ENCODE measurements at places on chromosomes 2 and 18. TPM values are rescaled to one million over a fixed set of nuclear protein-coding genes. Genes with fewer than 3 reads are reported as not detected.

GRCh38 chr2:58569475-58570185, 328.5 kb upstream of the FANCL start:
- peak; percentile 22 for DNase-seq

The KCTD1 gene
- 10.6 TPM for total RNA-seq

GRCh38 chr2:40218679-40219078, 233.2 kb downstream of the SLC8A1 start:
- peak; percentile 8 for DNase-seq

DNA sequence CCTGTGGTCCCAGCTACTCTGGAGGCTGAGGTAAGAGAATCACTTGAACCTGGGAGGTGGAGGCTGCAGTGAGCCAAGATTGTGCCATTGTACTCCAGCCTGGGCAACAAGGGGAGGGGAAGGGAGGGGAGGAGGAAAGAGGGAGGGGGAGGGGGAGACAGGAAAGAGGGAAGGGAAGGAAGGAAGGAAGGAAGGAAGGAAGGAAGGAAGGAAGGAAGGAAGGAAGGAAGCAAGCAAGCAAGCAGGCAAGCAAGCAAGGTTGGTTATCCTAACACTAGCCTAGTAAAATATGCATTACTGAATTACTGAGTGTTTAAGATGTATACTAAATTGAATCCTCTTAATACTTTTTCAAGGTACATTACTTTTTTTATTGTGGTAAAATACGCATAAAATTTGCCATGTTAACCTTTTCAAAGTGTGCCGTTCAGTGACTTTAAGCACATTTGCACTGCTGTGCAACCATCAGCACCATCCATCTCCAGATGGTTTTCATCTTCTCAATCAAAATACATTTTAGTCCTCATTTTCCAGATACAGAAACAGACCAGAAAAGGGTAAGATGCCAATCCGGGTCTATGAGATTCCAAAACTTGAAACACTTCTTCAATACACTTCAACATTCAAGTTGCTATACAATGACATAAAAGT, 28.9 kb downstream of the NCKAP1 start:
- no peak for DNase-seq

GRCh38 chr2:218446547-218446946, 27.6 kb downstream of the VIL1 start:
- no peak for DNase-seq

- DNase-seq = no peak
These were observed 51.4 kb downstream of the ICOS start for GRCh38 chr2:203987959-203988358.

The SCYGR5 gene
- not detected for total RNA-seq

The FBLN7 gene
- not detected for total RNA-seq

DNA sequence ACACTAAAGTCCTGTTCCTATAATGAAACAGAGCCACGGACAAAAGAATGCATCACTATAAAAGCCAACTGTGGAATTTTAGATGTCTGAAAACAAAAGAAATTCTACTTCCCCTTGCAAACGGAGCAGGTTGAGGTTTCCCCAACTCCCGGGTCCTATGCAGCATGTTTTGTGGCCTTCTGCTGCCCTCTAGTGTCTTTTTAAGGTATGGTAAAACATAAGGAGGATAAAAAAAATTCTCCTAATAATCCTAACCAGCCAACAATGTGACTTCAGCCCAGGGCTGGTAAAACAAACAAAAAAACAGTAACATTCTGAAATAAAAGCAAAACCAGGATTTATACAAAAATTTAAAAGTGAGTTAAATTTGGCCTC, 539.5 kb downstream of the NRXN1 start:
- no peak for DNase-seq

DNA sequence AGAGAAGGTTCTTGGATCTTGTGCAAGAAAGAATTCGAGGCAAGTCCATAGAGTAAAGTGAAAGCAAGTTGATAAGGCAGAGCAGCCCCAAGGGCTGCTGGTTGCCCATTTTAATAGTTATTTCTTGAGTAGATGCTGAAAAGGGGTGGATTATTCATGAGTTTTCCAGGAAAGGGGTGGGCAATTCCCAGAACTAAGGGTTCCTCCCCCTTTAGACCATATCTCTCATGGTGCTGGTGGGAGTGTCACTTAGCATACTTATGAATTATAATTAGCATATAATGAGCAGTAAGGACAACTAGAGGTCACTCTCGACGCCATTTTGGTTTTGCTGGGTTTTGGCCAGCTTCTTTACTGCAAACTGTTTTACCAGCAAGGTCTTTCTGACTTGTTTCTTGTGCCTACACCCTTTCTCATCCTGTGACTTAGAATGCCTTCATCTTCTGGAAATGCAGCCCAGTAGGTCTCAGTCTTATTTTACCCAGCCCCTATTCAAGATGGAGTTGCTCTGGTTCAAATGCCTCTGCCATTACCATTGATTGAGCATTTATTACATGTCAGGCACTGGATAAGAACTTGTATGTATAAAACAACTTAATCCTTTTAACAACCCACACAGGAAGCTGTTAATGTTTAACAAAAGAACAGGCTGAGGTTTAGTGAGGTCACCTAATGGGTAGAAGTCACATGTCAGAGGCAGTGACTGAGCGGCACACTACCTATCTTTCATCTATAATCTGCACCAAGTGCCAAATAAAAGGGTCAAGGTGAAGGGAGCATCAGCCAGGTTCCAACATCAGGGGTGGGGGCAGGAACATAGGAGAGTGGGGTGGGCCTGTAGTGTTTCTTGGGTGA, 250.9 kb downstream of the ICOS start:
- DNase-seq = no peak

The RAX gene
- total RNA-seq = not detected

GRCh38 chr2:101790416-101790815, 92.9 kb downstream of the MAP4K4 start:
- DNase-seq = no peak

GRCh38 chr2:11330457-11331142, 13.8 kb downstream of the ROCK2 start:
- no peak for DNase-seq

The IL36G gene
- total RNA-seq = not detected

- no peak for DNase-seq
These were observed 69.0 kb downstream of the BABAM2 start for GRCh38 chr2:27959496-27959895.

DNA sequence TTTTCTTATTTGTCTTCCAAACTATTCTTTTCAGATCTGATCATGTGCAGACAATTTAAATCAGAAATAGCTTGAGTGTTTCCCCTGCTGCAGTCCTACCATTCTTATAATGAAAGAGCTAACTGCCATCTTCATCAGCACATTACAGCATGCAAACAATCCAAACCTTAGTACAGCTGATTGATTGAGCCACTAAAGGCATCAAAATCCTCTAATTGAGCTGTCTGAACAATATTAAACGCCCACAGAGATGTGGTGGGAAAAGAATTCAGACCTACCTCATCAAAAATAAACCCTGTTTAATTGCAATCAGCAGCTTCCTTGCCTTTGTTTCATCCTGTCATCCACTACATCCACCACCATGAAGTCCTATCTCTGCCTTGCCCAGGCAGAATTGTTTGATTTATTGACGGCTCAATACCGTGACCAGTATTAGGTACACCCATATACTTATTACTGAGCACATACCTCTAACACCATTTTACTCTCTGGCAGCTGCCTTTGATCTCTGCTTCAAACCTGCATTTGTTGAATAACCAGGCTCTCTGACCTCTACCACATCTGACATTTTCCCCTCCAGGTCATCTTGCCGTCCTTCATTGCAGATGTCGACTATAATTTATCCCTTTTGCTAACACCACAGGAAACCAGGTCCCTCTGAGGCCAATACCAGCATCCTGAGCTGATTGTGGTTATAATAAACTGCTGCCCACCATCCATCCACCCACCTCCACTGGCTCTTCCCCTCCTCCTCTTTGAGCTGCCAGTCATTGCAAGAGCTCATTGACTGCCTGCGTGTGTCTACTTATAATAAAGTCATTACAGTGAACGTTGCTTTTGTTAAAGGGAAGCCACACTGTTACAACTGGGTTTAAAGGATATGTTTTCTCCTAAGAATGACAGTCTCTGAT, 78.5 kb downstream of the RBM43 start:
- DNase-seq = no peak

DNA sequence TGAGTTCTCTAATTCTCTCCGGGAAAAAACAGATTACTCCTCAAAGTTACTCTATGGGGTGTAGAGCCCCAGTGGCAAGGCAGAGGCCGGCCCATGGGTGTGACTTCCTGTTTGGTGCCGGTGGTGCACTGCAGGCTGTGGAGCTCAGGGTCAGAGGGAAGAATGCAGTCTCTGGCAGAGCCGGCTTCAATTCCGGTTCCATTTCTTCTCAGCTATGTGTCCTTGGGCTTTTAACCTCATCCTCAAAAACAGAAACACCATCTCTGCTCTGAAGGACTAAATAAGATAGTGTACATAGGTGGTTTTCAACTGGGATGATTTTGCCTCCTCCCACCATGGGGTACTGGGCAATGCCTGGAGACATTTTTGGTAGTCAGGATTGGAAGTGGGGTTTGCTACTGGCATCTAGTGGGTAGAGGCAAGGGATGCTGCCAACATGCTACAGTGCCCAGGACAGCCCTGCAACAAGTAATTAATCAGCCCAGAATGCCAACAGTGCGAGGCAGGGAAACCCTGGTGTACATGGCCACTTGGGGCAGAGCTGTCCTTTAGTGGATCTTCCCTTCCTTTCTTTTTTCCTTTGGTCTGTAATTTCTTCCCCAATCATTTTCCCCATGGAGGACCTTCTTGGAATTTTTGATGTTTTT, 81.2 kb downstream of the INSIG2 start:
- DNase-seq = peak; percentile 61

DNA sequence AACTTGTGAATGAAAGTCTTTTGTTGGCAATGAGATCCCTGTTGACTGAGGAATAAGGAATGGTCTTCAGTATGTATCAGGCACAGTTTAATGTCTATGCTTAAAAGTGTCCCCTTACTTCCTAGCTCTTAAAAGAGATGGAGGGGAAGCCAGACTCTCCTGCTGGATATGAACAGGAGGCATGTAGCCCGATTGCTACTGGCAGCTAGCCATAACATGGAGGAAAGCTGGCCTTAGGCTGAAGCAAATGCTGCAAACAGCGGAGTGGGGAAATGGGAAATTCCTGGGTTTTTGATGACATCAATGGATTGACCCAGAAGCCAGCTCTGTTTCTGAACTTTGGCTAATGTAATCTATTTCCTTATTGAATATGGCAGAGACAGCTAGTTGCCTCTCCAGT, 266.1 kb downstream of the SLC4A3 start:
- no peak for DNase-seq

DNA sequence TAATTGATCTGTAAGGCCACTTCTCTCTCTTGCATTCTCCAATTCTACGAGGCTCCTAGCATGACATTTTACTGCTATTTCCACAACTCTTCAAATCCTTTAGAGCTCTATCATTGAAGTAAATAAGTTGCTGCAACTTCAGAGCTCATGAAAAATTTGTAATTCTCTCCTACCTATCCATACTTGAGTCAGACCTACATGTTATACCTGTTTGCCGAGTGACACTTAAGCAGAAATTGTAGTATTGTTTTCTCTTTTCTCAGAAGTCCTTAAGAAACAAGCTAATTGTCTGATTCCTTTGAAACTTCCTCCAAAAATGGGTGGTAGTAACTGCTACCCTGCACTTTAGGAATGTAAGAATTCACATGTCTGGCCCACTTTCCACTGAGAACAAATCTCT, 26.1 kb downstream of the GALM start:
- no peak for DNase-seq

The EMILIN1 gene
- total RNA-seq = 91.6 TPM

DNA sequence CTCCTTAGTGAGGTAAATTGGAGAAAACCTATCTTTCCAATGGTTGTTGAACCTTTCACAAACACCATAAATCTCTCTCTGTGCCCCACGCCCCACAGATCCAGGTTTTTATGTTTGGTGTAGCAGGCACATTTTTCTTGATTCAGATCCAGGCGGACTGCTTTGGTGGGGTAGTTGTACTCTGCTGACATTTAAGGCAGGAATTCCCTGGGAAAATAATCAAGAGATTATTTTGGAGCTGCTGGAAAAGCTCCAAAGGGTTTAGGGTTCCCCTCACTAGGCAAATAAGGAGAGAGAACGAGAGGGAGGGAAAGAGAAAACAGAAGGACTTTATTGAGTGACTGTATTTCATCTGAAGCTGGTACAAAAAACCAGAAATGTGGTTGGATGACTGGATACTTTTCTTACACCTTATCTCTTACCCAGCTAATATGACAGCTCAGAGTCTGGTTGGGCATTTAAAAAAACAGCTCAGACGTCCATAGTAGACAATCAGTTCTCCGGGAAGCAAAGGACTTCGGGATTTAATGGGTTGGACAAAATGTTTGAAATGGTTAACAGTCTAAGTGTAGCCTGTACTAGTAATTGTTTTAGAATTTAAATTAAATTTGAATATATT, 3.6 kb upstream of the AQP4 start:
- DNase-seq = no peak

DNA sequence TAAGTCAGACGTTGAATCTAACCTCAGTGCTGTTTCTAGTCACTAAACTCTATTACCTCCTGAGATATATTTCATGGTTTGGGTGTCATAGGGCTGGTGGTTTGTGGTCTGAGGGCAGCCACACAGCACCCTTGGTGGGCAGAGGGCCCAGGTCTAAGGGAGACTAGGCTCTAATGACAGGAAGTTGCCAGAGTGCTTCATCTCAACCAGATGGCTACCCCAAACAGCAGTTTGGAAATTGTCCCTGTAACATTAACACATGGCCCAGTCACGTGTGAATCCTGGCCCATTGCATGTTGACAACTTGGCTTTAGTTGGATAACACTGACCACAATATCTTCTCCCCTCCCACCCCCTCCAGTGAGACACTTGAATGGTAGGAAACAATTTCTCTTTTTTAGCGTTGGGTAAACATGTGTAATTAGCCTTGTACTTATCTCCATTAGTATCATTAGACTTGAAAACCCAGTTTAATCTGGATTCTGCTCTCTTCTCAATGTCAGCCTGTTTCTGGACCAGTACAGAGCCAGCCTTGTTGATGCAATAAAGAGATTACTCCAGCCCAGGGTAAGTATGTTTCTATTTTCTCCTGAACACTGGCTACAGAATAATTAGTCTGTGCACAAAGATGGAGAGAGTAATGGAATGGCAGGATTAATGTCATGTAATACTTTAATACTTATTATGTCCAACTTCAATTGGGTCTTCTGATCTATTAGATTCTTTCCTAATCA, 187.8 kb upstream of the SIX3 start:
- peak; percentile 69 for DNase-seq

The KIAA2012 gene
- not detected for total RNA-seq

- peak; percentile 34 for DNase-seq
These were observed 40.5 kb downstream of the MTHFD2 start for GRCh38 chr2:74238879-74239278.

GRCh38 chr2:109435901-109436598, 177.7 kb downstream of the SEPTIN10 start:
- DNase-seq = no peak
